ENCODE measurements at places on chromosomes 11 and 22. TPM values are rescaled to one million over a fixed set of nuclear protein-coding genes. Genes with fewer than 3 reads are reported as not detected.

GRCh38 chr11:73989156-73989555, 6.5 kb upstream of the UCP2 start:
- H3K4me1 ChIP-seq: no peaks in the 10 kb centered on the region
- no peaks in the 10 kb centered on the region for H3K27me3 ChIP-seq
- no peaks in the 10 kb centered on the region for H3K36me3 ChIP-seq
- H3K27ac ChIP-seq: no peak overlapping the region
- no peak overlapping the region for H3K4me3 ChIP-seq

- no peak for DNase-seq
- H3K27me3 ChIP-seq: no peaks in the 10 kb centered on the region
- H3K4me1 ChIP-seq: peaks cover 26% of the 10 kb centered on the region
- H3K4me3 ChIP-seq: peak overlapping the region; percentile 35
These were observed 33.6 kb upstream of the RELT start for GRCh38 chr11:73342633-73343032.

- DNase-seq: no peak
- H3K4me3 ChIP-seq: no peak overlapping the region
- peaks cover 53% of the 10 kb centered on the region for H3K4me1 ChIP-seq
- H3K27me3 ChIP-seq: no peaks in the 10 kb centered on the region
- peak overlapping the region; percentile 97 for H3K27ac ChIP-seq
- peaks cover 4% of the 10 kb centered on the region for H3K36me3 ChIP-seq
These were observed 26.5 kb downstream of the MED15 start for GRCh38 chr22:20533879-20534265.

- H3K27ac ChIP-seq: no peak overlapping the region
- no peaks in the 10 kb centered on the region for H3K27me3 ChIP-seq
- H3K36me3 ChIP-seq: peaks cover 13% of the 10 kb centered on the region
- no peak overlapping the region for H3K4me3 ChIP-seq
These were observed 27.8 kb upstream of the CSNK2A3 start for GRCh38 chr11:11380883-11381282.

The ESRRA gene
- 32.7 TPM for total RNA-seq

The OR51B4 gene
- not detected for total RNA-seq

GRCh38 chr11:111422494-111423249, 43.6 kb upstream of the POU2AF1 start:
- H3K4me1 ChIP-seq: no peaks in the 10 kb centered on the region
- no peak for DNase-seq
- peaks cover 26% of the 10 kb centered on the region for H3K27me3 ChIP-seq
- H3K36me3 ChIP-seq: no peaks in the 10 kb centered on the region

DNA sequence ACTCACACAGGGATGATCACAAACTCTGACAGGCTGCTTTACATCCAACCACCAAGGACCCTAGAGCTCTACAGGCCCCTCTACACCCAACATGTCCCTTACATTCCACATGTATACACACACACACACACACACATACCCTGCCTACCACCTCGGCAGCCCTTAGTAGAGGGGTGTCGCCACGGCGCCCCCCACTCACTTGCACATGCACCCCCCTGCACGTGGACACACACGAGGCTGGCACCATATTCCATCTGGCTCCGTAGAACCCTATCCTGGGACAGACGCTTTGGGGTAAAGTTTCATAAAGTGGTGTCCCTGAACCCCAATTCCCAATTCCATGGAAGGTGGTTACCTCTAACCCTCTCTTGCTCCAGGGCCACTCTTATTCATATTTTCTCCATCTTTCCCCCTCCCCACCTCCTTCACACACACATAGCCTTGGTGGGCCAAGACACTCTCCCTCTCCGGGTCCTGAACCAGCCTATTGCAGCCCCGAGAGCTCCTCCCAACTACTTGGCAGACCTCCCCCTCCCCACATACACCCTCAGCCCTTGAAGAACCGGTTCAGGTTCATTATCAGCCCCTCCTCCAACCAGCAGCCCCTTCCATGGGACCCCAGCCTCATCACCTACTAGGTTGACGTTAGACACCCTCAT, 809 bp downstream of the PDE2A start:
- H3K36me3 ChIP-seq: no peaks in the 10 kb centered on the region
- no peak overlapping the region for H3K27ac ChIP-seq
- no peak for DNase-seq
- H3K4me3 ChIP-seq: no peak overlapping the region
- H3K27me3 ChIP-seq: peaks cover 79% of the 10 kb centered on the region

GRCh38 chr22:46149512-46150033, 753 bp upstream of the PPARA start:
- H3K36me3 ChIP-seq: peaks cover 5% of the 10 kb centered on the region
- peaks cover 7% of the 10 kb centered on the region for H3K27me3 ChIP-seq
- H3K4me3 ChIP-seq: peak overlapping the region; percentile 81
- peak; percentile 84 for DNase-seq

DNA sequence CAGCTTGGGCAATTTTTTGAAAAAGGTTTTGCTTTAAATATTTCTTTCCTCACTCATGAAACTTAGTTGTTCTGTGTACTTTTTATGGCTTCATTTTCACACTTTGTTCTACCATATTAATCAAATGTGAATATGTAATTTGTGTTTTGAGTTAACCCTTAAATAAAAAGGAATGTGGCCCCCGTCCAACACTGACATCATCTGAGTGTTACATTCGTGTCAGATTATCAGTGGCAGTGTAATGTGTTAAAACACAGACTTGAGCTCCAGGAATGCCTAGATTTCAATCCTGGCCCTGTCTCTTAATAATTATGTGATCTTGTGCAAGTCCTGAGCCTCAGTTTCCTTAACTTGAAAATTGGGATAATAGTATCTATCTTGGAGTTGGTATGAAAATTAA, 5.6 kb downstream of the RTN3 start:
- H3K36me3 ChIP-seq: no peaks in the 10 kb centered on the region
- H3K27ac ChIP-seq: peak overlapping the region; percentile 31
- no peak overlapping the region for H3K4me3 ChIP-seq
- H3K27me3 ChIP-seq: no peaks in the 10 kb centered on the region
- H3K4me1 ChIP-seq: peaks cover 54% of the 10 kb centered on the region

The KDM4E gene
- not detected for total RNA-seq

GRCh38 chr11:70292863-70293262, 22.4 kb downstream of the PPFIA1 start:
- H3K36me3 ChIP-seq: peaks cover 18% of the 10 kb centered on the region
- no peak overlapping the region for H3K27ac ChIP-seq
- DNase-seq: no peak

The TRABD gene
- total RNA-seq: 24.3 TPM

DNA sequence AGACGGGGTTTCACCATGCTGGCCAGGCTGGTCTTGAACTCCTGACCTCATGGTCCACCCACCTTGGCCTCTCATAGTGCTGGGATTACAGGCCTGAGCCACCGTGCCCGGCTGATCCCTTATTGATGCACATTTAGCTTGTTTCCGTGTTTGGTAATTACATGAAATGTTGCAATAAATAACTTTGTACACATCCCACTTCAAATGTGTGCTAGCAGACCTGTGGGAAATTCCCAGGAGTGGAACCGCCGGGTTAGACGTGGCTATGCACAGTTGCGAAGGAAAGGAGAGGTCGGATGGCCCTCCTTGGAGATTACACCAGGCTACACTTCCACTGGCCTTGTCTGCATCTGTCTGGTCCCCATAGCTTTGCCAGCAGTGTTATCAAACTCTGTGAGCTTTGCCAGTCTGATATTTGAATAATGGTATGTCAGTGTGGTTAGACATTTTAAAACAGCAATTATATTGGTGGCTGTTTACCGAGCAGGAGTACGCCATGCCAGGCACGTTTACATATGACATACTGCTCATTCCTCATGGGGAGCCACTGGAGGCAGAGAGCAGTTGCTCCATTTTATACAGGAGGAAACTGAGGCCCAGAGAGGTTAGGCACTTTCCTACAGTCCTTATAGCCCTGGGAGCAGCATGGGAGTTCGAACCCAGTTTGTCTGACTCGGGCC, 27.2 kb upstream of the SYT7 start:
- DNase-seq: no peak
- no peak overlapping the region for H3K27ac ChIP-seq
- peaks cover 37% of the 10 kb centered on the region for H3K27me3 ChIP-seq
- no peak overlapping the region for H3K4me3 ChIP-seq
- peaks cover 3% of the 10 kb centered on the region for H3K36me3 ChIP-seq

The A4GALT gene
- 29.9 TPM for total RNA-seq

GRCh38 chr11:122796128-122796717, 42.1 kb upstream of the CRTAM start:
- DNase-seq: no peak
- no peaks in the 10 kb centered on the region for H3K27me3 ChIP-seq
- H3K36me3 ChIP-seq: peaks cover 21% of the 10 kb centered on the region
- no peak overlapping the region for H3K27ac ChIP-seq
- H3K4me3 ChIP-seq: no peak overlapping the region
- peaks cover 23% of the 10 kb centered on the region for H3K4me1 ChIP-seq

DNA sequence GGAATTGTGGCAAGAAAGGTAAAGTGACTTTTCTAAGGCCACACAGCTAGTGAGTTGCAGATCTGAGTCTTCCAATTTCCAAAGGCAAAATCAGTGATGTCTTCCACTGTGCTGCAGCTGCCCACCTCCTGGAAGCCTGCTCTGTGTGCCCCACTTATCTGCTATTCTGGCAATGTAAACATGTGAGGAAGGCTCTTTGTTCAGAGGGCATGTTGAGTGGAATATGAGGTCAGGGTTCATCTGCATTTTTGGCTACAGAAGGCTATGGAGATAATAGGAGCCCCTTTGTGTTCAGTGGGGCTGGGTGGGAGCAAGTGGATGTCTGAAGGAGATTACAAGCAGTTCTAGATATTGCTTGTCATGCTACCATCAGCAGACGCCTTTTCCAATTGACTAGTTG, 396.2 kb downstream of the BUD13 start:
- DNase-seq: no peak
- H3K36me3 ChIP-seq: no peaks in the 10 kb centered on the region
- H3K4me1 ChIP-seq: no peaks in the 10 kb centered on the region
- H3K27ac ChIP-seq: no peak overlapping the region
- H3K27me3 ChIP-seq: no peaks in the 10 kb centered on the region

GRCh38 chr22:40714499-40715337, 35.4 kb downstream of the MCHR1 start:
- H3K4me1 ChIP-seq: peaks cover 30% of the 10 kb centered on the region
- H3K27me3 ChIP-seq: no peaks in the 10 kb centered on the region
- no peak for DNase-seq
- peak overlapping the region; percentile 46 for H3K4me3 ChIP-seq

The HPS4 gene
- total RNA-seq: 37.1 TPM

DNA sequence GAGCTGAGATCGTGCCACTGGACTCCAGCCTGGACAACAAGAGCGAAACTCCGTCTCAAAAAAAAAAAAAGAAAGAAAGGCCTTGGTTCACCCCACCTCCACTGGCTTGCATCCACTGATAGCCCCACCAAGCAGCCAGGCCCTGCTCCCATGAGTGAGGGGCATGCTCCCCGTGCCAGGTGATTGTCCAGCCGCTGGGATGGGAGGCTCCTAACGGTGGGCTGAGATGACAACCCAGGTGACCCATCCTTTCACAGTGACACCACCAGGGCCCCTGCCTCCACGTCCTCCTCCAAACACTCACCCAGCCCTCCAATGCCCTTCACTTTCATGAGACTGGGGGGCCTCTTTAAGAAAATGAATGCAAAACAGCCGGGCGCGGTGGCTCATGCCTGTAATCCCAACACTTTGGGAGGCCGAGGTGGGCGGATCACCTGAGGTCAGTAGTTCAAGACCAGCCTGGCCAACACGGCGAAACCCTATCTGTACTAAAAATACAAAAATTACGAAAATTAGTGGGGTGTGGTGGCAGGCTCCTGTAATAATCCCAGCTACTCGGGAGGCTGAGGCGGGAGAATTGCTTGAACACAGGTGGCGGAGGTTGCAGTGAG, 8.6 kb upstream of the DERL3 start:
- no peaks in the 10 kb centered on the region for H3K27me3 ChIP-seq
- H3K4me3 ChIP-seq: no peak overlapping the region
- no peak for DNase-seq

The OR10D3 gene
- total RNA-seq: not detected

The RASGRP2 gene
- 11.2 TPM for total RNA-seq

DNA sequence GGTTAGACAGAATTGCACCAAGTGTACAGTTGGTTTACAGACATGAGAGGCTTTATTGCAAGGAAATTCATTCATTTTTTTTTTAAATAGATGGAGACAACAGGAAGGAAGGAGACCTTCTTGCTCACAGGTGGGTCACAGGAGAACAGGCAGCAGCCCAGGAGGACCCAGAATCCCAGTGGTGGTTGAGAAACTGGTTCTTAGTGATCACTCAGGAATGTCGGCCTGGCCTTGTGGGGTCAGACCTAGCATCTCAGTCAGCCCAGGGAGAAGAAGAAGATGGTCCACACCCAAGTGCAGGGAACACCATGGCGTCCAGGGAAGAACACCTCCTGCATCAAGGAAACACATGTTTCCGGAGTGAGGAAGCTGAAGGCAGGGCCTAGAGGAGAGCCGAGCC, 849 bp downstream of the KRTAP5-11 start:
- DNase-seq: no peak
- H3K4me3 ChIP-seq: no peak overlapping the region
- H3K27me3 ChIP-seq: peaks cover 28% of the 10 kb centered on the region
- H3K27ac ChIP-seq: no peak overlapping the region

DNA sequence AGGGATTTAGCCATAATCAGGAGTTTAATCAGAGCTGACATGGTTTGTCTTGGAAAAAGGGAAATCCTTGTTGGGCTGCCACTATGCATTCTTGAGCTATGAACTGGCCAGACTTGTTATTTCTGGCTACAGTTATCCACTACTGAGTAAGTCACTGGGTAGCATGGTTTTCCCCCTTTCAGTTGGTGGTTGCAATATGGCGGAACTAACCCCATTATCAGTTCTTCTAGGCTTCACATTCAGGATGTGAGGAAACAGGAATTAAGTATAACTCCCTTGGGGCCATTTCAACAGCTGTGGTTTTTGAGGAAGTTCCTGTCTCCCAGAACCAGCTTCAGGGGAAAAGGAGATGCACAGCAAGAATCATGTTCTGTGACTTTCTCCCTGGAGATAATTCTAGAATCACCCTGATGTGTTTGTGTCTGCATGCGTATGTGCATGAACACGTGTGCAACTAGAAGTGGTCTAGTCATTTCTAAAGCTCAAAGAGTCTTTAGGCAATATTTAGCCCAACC, 103.0 kb upstream of the CD44 start:
- H3K4me3 ChIP-seq: no peak overlapping the region
- peak overlapping the region; percentile 69 for H3K27ac ChIP-seq
- no peaks in the 10 kb centered on the region for H3K27me3 ChIP-seq

All from osteocyte (in vitro differentiated cells).